Stimulated activated CD4-positive, alpha-beta T cell treated with anti-CD3 and anti-CD28 coated beads, Interleukin-15, amount 100 ng/mL, for 24 hours (primary cell): ENCODE measurements at places on chromosomes 2 and 18.

GRCh38 chr18:80171054-80171872 is 62.2 kb downstream of the ADNP2 start:
- peak; percentile 76 for DNase-seq

DNA sequence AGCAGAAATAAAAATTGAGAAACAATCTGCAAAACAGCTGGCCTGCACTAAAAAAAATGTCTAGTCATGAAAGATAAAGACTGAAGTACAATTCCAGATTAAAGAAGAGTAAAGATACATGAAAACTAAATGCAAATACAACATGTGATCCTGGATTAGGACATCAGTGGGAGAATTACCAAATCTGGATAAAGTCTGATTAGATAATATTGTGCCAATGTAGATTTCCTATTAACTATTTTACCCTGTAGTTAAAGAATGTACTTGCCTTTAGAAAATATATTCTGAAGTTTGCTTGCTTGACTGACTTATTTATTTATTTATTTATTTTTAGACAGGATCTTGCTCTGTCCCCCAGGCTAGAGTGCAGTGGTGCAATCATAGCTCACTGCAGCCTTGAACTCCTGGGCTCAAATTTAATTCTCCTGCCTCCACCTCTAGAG is 58.7 kb downstream of the ASXL2 start:
- no peak for DNase-seq

DNA sequence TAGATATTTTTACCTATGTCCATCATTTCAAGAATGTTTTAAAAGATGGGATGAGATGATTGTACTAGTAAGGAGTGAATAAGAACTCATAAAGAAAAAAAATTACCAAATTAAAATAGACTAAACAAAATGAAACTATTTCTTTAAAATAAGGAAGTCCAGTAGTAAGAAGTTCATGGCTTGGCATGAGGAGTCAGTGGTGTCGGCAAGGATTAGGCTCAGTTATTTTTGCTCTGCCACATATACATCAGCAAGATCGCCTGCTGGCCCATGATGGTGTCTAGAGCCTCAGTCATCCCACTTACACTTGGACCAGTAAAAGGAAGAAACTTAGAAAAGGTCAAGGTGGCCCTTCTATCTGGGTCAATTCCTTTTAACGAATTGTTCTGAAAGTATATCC is 300.9 kb upstream of the SLC8A1 start:
- DNase-seq: no peak

DNA sequence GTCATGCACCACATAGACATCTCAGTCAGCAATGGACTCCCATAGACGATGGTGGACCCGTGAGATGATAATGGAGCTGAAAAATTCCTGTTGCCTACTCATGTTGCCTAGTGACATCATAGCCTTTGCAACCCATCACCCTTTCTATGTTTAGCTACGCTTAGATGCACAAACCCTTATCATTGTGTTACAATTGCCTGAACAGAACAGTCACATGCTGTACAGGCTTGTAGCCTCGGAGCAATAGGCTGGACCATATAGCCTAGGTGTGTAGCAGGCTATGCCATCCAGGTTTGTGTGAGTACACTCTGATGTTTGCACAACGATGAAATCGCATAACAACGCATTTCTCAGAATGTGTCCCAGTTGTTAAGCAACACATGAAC is 221.6 kb downstream of the ALPK2 start:
- DNase-seq: no peak

GRCh38 chr2:120879431-120880295 is 144.0 kb downstream of the GLI2 start:
- no peak for DNase-seq

GRCh38 chr2:239312741-239313667 is 87.8 kb downstream of the HDAC4 start:
- DNase-seq: peak; percentile 0

GRCh38 chr2:30686000-30686399 is 121.2 kb downstream of the CAPN13 start:
- peak; percentile 24 for DNase-seq

DNA sequence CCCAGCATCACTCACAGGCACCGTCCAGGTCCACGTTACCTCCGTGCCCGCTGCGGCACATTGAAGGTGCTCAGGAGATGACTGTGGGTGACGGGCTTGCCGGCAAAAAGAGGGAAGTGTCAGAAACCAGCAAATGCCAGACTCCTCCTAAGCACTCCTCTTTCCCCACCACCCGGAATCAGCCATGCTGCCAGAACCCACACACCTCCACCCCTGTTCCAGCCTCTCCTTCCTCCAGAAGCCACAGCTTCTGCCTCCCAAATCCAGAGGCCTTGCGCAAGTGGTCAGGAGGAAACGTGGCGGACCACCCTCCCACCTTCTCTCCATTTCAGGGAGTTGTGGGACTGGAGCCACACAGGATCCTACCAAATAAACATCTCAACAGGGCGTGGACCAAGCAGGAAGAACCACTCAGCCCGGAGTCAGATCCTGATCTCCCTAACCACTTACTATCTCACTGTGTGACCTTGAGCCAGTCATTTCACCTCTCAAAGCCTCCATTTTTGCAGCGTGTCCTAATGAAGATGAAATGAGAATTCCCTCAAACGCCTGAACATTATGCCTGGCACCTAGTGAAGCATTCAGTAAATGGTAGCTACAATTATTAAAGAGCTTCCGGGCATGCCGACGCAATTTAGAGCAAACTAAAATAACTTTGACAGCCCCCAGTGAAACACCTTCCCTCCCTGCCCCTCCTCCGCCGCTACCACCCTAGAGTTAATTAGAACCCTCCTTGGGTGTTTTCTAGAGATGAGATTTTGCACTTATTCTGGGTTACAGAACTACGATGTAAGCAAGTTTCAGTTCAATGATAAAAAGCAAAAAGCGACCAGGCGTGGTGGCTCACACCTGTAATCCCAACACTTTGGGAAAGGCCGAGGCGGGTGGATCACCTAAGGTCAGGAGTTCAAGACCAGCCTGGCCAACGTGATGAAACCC is 32.9 kb downstream of the SMAD7 start:
- DNase-seq: no peak

DNA sequence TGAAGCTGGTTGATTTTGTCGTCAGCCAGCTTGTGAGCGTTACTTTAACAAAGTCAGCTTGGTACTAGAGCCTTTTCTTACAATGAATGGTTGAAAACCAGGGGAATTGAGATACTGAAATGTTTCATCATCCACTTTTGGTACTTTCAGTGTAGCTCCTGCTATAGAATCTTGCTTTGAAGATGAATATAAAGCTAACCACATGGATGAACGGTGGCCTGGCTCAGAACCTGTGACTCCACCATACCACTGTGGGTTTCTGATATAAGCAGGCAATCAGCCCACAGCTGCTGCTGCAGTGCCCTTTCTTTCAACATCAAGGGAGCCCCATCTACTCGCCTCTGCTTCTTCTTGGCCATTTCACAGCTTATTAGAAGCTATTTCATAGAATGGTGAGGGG is 53.2 kb upstream of the GPR45 start:
- DNase-seq: no peak

GRCh38 chr2:8753609-8754008 is 71.8 kb downstream of the ID2 start:
- DNase-seq: no peak

DNA sequence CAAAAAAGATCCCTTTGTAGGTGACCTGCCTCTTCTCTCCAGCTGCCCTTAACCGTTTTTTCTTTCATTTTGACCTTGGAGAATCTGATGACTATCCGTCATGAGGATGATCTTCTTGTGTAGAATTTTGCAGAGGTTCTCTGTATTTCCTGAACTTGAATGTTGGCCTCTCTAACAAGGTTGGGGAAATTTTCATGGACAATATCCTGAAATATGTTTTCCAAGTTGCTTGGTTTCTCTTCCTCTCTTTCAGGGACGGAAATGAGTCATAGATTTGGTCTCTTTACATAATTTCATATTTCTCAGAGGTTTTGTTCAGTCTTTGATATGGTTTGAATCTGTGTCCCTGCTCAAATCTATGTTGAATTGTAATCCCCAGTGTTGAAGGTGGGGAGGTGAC is 34.0 kb downstream of the ZC3H8 start:
- DNase-seq: no peak
